ENCODE measurements at places on chromosomes 2 and 18.

GRCh38 chr2:174683392-174683759, 80.9 kb downstream of the CHRNA1 start:
- DNase-seq: peak; percentile 42

GRCh38 chr2:31049916-31050588, 88.2 kb downstream of the GALNT14 start:
- DNase-seq: no peak

DNA sequence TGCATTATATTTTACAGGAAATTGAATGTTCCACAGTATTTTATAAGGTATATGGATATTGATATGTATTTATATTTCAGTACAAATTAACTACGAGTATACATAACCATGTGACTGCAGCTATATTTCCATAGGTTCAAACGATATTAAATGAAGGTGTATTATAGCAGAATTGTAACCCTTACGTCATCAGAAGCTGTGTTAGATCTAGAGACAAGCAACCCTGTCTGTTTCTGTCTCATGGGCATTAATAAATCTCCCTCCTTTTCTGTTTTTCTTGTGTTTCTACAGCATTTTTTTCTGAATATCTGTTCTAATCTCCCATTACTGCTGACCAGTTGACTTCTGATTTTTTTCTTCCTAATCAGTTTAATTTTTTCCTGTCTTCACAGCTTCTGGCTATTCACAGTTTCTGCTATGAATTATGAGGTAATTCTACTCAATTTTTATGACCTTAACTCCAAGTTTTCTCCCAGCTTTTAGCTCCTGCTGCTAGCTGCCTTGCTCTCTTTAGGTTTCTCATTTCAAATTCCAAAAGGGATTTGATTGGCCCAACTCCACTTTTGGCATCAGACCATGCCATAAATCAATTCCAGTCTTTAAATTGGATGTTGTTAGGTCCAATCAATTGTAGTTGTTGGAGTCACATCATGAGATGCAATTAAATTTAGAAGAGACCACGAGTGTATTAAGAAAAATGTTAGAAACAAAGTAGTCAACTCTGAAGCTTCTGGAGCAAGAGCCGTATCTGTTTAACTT, 277.5 kb upstream of the ZSWIM2 start:
- DNase-seq: no peak

DNA sequence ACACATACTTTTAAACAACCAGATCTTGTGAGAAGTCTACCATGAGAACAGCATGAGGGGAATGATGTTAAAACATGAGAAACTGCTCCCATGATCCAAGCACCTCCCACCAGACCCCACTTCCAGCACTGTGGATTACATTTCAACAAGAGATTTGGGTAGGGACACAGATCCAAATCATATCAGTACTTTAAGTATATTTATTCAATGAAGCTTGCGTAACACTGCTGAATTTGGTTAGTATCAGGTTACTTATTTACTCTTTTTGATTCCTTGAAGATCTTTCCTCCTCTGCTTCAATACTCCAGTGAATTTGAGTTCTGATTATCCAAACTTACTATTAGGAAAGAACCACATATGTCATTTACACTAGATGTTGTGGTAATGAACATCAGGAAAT, 418.6 kb downstream of the PIK3C3 start:
- DNase-seq: no peak

GRCh38 chr2:233443511-233444183, 89.4 kb downstream of the DGKD start:
- peak; percentile 88 for DNase-seq

Data from CD4-positive, alpha-beta T cell treated with Interleukin-2 at 100 ng/mL for 4 hours (primary cell).